ENCODE measurements at places on chromosomes 7 and 10.

DNA sequence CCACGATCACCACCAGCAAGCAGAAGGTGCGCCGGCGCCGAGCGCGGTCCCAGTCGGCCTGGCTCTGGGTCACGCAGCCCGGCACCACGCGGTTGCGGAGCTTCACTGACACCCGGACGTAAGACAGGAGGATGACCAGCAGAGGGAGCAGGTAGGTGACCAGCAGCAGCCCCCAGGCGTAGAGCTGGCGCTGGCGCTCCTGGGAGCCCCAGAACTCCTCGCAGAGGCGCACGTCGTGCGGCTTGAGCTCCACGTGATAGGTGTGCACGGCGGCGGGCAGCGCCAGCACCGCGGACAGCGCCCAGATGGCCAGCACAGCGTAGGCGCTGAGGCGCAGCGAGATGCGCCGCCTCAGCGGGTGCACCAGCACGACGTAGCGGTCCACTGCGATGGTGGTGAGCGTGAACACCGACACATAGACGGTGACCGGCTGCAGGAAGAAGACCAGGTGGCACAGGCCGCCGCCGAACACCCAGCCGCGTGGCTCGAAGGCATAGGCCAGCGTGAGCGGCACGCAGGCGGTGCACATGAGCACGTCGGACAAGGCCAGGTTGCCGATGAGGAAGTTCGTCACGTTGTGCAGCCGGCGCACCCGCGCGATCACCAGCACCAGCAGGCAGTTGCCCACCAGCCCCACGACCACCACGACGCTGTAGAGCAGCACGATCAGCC lies 920 bp downstream of the PRLHR start:
- DNase-seq = no peak

DNA sequence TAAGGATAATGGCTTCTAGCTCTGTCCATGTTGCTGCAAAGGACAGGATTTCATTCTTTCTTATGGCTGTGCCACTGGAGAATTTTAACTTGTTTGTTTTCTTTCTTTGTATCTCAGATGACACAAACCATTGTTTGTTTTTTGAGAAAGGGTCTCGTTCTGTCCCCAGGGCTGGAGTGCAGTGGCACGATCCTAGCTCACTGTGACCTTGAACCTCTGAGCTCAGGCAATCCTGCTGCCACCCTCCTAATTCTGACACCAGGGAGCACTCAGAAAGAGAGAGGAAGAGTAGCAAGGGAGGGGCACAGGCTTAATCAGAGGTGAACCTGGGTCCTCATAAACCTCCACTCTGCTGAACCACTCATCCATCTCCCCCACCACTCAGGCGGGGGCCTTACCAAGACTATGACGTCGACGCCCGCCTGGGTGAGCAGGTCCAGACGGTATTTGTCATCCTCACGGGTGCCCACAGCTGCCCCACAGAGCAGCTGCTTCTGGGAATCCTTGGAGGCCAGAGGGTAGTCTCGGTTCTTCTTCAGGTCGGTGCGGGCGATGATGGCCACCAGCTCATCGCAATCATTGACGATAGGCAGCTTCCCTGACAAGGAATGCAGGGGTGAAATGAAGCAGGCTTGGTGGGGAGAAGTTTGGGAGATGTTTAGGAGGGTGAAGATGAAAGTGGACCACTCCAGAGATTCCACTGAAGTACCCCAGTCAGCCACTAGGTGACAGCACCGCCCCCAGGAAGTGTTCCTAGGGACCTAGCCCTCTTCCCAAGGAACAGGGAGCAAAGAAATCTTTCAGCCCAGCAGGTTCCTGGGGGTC lies 11.6 kb downstream of the IMPDH1 start:
- no peak for DNase-seq

DNA sequence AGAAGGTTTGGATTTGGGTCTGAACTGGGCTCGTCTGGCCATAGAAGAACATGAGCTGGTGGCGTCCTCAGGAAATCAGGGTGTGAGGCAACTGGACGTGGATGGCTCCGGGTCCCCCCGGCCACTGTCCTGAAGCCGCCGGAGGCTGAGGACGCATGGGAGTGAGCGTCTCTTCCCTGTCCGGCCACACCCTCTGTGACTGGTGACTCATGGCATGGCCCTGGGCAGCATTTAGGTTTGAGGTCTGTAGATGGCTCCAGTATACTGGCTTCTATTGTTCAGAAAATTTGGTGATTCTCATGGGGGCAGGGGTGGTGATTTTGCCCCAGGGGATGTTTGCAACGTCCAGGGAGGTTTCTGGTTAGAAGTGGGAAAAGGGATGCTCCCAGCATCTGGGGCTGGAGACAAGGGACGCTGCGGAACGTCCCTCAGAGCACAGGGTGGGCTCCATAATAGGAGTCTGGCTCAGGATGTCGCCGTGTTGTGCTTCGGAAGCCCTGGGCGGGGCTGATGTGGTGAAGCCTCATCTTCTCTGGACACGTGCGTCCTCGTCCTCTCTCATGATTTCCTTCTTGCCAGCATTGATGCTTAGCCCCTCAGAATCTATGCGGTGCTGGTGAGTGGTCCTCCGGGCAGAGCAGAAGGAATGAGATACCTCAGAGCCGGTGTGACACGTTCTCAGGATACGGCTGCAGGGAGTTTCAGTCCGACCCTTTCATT lies 49.9 kb downstream of the PITRM1 start:
- DNase-seq = no peak

DNA sequence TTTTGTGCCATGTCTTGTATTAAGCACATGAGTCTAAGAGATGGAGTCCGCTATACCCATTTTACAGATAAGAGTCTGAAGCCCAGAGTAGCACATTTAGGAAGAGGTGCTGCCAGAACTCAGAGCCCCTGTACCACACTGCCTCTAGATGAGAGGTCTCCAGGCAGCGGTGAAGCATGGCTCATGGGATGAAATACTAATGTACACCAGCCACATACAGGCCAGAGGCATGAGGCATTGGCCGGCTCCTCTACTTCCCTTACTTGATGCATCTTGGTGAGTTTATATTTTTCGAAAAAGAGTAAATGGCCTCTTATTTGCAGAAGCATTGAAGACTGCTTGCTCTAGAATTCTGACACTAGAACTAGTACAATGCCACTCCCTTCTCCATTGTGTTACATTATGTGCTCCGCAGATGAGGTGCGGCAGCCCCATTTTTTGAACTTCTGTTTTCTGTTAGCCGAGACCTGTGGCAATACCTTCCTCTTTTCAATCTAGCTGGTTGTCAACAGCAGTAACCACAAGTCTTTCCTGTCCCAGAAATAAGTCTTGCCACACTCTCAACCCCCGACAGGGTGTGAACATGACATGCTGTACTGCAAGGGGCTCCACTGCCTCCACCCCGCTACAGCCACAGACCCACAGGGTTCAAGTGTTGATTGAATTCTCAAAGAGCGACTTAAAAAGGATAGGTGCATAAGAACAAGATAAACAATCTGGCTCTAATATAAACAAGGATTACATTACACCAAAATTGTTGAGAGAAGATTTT lies 145.3 kb downstream of the CELF2 start:
- peak; percentile 69 for DNase-seq

- peak; percentile 21 for DNase-seq
Observed at GRCh38 chr7:97027427-97028234, 3.0 kb upstream of the DLX5 start.

DNA sequence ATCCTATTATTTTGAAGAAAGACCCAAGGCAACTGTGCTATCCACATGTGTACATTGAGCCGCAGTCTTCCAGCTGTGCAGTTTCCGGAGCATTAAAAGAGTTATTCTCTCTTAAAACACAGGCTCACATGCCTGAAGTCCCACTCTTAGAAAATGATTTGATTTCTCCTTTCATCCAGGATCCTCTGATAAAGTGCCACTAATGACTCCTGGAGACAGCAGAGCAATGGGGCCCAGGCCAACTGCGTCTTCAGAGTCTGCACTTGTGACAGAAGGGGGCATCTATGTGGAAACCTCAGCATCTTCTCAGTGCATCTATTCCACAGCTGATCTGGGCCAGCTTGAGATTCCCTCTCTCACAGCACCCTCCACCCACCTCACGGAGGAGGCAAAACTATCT lies 482.1 kb upstream of the AKR1E2 start:
- DNase-seq = no peak

- DNase-seq = no peak
Observed at GRCh38 chr7:74365322-74366022, 76.3 kb downstream of the CLIP2 start.

- no peak for DNase-seq
Observed at GRCh38 chr10:122498521-122498920, 37.2 kb downstream of the HTRA1 start.

DNA sequence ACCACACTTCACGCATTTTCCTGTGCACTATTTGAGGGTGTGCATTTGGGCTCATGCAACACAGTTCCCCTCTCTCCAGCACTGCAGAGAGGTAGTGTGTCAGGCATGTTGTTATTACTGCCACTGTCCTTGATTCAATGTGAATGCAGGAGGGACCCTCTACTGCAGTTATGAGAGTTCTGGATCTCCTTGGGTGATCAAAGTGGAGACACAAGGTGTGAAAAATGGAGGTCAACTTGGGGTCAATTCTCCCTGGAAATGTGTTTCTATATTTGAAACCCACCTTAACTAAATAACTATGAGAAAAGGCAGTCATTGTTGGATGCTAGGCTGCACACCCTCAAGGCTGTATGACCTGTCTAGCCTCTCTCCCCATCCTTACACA lies 73.9 kb upstream of the FAM171A1 start:
- no peak for DNase-seq

- no peak for DNase-seq
Observed at GRCh38 chr10:133264461-133264860, 12.2 kb downstream of the ADAM8 start.

GRCh38 chr10:110947061-110947595 lies 27.7 kb downstream of the SHOC2 start:
- no peak for DNase-seq

GRCh38 chr7:120941064-120941463 lies 9.5 kb upstream of the ING3 start:
- no peak for DNase-seq

GRCh38 chr10:124450783-124451057 lies 885 bp upstream of the NKX1-2 start:
- DNase-seq = no peak

- no peak for DNase-seq
Observed at GRCh38 chr10:28359334-28359733, 56.5 kb upstream of the MPP7 start.

- no peak for DNase-seq
Observed at GRCh38 chr7:127844165-127844564, 187.1 kb downstream of the LRRC4 start.

DNA sequence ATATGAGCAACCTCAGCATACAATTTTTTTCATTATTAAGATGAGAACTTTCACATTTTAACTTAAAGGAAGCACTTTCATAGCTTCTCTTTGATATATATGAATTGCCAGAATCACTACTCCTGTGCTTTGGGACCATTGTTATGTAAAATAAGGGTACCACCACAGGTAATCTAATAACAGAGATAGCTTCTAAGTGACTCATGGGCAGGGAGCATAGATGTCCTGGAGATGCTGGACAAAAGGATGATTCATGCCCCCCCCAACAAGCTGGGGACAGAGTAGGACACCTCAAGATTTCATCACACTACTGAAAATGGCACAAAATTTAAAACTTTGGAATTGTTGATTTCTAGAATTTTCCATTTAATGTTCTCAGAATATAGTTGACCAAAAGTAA lies 641.1 kb downstream of the PCDH15 start:
- no peak for DNase-seq

DNA sequence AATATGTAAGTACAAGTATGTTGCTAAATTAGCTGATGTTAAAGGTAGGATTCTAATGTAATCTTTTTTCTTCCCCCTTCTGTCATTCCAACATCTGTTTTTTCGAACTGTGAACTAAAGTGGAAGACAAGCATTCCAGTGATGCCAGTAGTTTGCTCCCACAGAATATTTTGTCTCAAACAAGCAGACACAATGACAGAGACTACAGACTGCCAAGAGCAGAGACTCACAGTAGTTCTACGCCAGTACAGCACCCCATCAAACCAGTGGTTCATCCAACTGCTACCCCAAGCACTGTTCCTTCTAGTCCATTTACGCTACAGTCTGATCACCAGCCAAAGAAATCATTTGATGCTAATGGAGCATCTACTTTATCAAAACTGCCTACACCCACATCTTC lies 62.7 kb downstream of the WAC start:
- no peak for DNase-seq

GRCh38 chr10:79188154-79188965 lies 119.6 kb downstream of the ZMIZ1 start:
- DNase-seq = no peak

DNA sequence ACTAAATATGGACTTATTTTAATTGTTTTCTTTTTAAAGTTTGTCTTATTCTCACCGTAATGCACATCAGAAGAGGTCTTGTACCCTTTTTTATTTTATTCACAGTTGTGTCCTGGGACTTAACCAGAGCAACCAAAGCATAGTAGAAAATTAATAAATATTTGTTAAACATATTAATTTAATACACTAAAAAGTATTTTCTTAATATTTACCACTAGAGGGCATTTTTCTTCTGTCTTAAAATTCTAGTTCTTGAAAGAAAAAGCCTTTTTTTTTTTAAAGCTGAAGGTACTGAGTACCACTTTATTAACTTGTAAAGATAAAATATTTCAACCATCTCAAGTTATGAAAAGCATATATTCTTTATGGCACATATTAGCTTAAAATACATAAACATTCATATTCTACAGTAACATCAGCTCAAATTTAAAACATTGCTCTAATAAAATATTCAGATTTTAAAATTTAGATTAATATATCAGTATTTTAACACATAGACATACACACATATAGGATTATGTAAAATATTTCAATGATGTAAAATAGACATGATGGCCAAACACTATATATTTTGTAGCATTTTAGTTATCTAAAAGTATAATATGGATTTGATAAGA lies 260.4 kb downstream of the SEMA3A start:
- no peak for DNase-seq

DNA sequence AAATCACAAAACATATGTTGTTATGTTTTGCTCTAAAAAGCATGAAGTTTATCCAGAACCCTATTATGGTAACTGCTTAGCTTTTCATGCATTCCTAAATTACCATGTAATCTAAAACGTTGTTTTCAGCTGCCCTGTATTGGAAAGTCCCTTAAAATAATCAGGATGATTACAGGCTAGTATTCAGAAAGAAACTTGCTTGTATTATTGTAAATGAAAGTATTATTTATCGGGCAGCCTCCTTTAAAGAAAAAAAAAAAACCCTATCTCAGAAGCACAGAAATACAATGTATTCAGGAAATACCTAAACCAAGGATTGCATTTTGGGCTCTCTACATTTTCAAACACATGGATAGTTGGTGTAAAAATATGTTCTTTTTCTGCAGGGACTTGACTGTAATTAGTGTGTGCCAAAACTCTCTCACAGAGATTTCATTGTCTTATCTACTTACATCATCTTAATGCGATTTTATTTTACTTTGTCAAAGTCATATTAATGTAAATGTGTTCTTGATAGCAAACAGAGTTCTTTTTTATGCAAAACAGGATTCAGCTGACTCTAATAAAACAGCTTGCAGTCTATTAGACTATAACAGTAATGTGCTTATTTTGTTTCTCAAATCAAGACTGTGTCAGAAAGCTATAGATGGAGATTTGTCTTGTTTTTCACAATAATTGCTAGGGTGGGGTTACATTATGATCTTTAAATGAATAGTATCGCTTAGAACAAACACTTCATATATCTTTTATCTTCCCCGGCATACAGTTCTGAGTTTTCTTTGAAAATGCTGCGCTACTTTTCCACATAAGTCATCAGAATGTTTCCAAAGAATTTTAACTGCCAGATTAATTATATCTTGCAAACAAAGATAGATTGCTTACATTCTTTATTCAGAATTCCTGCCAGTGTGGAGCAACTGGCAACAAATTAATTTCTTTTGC lies 65.3 kb upstream of the ARID5B start:
- DNase-seq = no peak
